ENCODE measurements at places on chromosomes 2 and 18. TPM values are rescaled to one million over a fixed set of nuclear protein-coding genes. Genes with fewer than 3 reads are reported as not detected.

EMILIN1 gene
- polyA plus RNA-seq = 70.9 TPM

PPIL3 gene
- polyA plus RNA-seq = 71.8 TPM

TRIM43 gene
- 0.44 TPM for polyA plus RNA-seq

CXCR1 gene
- polyA plus RNA-seq = not detected

ALPI gene
- polyA plus RNA-seq = 0.10 TPM

KIF1A gene
- polyA plus RNA-seq = 12.3 TPM

DTNA gene
- polyA plus RNA-seq = 19.2 TPM

DNAH6 gene
- polyA plus RNA-seq = 2.0 TPM

ONECUT2 gene
- 0.13 TPM for polyA plus RNA-seq

ARPC2 gene
- 235 TPM for polyA plus RNA-seq

TMEM247 gene
- not detected for polyA plus RNA-seq

KRTCAP3 gene
- polyA plus RNA-seq = 10.6 TPM

STPG4 gene
- polyA plus RNA-seq = 0.14 TPM

CLHC1 gene
- 30.4 TPM for polyA plus RNA-seq

ARHGEF33 gene
- 1.7 TPM for polyA plus RNA-seq

MAP3K19 gene
- 1.1 TPM for polyA plus RNA-seq

GAREM2 gene
- 9.3 TPM for polyA plus RNA-seq

ZNF521 gene
- polyA plus RNA-seq = 31.2 TPM

STARD6 gene
- polyA plus RNA-seq = 0.44 TPM

TMEM198 gene
- polyA plus RNA-seq = 3.8 TPM

CDH7 gene
- 16.8 TPM for polyA plus RNA-seq

CABLES1 gene
- 23.2 TPM for polyA plus RNA-seq

ADD2 gene
- 7.0 TPM for polyA plus RNA-seq

Measured in renal pelvis (tissue), 12 donors.